ENCODE measurements at places on chromosomes 13 and 19.

- no peak for DNase-seq
Measured at GRCh38 chr19:45413497-45413896, 7.1 kb downstream of the POLR1G start.

GRCh38 chr13:73273745-73274144 lies 214.9 kb downstream of the KLF5 start:
- DNase-seq = no peak

DNA sequence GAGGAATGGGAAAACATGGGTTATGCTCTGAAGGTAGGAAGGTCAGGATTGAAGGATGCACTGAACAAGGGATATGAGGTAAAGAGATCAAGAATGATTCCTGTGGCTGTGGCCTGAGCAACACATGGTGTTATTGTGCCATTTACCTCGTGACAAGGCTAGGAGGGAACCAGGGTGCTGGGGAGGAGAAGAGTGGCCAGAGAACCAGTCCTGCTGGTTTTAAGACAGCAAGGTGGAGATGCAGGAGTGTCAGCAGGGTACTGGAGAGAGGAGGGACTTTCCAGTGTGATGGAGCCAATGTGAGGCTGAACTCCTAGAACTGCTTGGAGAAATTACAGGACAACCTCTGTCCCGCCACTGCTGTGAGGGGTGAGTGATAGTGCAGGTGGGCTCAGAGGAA lies 282.4 kb downstream of the MYO16 start:
- DNase-seq = no peak

DNA sequence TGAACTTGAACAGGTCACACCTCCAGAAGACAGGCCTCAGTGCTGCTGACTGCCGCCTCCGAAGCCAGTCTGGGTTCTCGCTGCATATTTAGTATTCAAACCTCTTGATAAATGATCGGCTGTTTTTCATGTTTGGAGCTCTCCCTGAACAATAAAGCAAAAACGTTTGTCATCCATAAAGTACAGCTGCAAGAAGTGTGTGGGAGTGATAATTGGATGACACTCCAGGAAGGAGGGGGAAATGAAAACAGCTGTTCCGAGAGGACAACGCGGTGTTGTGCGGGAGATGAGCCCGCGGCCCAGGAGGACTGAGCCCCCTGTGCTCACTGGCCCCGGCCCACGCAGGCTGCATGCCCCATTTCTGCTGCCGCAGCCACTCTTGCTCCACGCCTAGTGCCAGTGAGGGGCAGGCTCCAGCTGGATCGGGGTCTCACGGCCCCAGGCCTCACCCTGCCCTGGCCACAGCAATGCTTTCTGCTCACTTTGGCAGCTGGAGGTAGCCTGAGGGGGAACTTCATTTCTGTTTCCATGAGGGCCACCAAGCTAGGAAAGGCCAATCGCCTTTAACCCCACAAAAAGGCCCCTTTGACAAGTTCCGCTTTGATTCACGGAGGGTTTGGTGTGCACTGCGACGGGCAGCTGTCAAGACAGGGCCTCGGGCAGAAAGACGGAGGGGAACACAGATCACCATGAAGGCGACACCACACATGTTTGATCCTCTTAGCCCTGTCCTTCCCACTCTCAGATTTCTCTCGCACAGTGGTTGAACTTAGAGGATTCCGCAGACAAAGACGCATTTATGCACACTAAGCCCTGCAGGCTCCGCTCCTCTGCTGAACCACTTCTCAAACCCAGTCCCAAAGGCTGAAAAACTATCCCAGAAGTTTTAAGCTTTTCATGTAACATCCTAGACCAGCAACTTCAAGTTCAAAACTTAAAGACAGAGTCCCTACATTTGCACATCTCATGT lies 537.6 kb downstream of the EFNB2 start:
- DNase-seq = no peak

GRCh38 chr13:37194428-37194861 lies 89.0 kb upstream of the CSNK1A1L start:
- no peak for DNase-seq

DNA sequence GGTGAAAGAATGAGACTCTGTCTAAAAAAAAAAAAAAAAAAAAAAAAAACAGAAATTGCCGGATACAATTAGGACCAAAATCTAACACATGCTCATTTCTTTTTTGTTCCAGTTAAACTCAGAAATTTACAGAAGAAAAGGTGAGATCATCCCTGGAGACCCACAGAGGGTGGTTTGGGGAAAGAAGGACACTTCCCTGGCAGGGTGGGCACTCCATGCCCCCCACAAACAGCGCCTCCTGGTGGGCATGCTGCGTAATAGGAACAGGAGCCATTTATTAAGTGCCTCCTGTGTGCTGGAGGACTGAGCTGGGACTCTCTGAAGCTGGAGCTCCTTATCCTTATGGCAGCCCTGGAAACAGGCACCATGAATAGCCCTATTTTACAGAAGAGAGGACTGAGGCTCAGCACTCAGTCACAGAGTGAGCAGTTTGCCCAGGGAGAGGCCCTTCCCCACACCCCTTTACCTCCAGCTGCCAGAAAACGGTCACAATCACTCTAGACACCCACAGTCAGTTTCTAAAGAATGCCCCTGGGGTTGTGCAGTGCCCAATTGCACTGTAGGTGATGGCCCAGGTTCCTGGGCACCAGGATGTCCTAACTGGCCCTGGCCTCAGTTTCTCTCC lies 10.1 kb downstream of the C19orf38 start:
- DNase-seq = peak; percentile 68

DNA sequence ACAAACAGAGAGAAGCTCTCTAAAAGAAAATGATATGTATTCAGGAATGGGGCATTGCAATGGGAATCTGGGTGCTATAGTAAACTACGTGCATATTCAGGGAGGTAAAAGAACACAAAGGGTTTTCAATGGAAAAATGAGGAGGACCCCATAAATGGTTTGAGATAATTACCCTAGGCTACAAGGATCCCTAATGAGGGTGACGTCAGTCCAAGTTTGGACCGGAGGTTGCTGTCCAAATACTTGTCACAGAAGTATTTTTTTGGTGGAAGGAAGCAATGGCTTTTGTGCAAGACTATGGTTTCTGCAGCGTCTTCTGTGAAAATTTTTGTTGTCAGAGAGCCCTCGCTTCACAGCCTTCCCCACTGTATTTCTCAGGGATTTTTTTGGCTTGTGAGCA lies 995 bp upstream of the CEACAM18 start:
- no peak for DNase-seq

DNA sequence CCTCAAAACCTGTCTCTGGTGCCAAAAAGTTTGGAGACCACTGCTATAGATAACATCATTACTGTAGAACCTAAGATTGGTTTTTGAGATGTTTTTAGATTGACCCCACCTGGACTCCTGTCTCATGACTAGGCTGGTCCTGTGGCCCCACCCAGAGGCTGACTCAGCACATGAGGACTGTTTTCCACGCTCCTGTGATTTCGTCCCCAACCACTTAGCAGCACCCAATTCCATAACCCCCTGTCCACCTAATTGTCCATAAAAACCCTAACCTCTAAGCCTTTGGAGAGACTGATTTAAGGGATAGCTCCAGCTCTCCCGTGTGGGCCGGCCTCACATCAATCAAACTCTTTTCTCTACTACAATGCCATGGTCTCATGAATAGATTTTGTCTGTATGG lies 25.6 kb upstream of the GAS6 start:
- DNase-seq = no peak

DNA sequence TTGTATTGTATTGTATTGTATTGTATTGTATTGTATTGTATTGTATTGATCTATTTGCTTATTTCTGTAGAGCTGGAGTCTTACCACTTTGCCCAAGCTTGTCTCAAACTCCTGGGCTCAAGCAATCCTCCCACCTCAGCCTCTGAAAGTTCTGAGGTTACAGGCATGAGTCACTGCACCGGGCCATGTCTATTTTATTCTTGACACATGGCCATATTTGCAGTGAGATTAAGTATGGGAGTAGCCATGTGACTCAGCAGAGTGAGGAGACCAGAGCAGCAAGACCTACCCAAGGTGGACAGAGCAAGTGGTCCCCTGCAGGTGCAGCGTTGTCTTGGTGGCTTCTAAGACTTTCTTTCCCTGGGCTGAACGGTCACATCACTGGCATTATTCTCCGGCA lies 49.1 kb upstream of the UBAC2 start:
- DNase-seq = no peak

- DNase-seq = no peak
Measured at GRCh38 chr19:37899966-37900365, 6.4 kb downstream of the WDR87 start.

DNA sequence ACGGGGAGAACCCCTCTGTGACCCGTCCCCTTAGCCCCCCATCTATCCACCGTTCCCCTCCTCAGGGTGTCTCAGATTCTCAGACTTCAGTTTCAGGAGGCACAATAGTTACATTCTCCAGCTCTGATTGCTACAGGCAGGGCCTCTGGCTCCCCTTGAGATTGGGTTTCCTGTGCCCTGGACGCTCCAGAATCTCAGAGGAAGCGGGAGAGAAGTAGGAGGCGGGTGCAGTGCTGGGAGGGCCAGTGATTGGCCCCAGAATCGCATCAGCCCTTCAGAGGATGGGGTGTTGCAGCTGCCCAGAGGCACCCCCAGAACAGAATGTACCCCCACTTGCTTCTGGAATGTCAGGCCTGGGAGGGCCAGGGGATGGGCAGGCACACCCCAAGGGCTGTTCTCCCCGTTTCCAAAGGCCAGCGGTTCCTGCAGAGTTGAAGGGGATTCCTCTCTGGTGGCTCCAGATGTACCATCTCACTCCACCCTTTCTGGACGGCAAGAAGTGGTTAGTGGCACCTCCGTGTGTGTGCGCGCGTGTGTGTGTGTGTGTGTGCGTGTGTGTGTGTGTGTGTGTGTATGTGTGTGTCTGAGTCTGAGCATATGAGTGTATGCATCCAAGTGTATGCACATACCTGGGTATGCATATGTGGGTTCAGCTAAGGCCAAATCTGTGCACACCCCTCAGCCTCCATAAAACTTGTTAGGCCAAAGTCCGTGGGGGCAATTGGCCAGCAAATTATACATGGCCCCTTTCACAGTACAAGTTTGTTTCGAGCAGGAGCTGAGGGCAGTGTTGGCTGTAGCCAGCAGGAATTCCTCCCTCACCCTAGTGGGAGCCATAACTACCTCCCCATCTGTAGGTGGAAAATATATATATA lies 35.5 kb downstream of the LYL1 start:
- DNase-seq = no peak

GRCh38 chr13:101965096-101965495 lies 436.8 kb downstream of the FGF14 start:
- no peak for DNase-seq

DNA sequence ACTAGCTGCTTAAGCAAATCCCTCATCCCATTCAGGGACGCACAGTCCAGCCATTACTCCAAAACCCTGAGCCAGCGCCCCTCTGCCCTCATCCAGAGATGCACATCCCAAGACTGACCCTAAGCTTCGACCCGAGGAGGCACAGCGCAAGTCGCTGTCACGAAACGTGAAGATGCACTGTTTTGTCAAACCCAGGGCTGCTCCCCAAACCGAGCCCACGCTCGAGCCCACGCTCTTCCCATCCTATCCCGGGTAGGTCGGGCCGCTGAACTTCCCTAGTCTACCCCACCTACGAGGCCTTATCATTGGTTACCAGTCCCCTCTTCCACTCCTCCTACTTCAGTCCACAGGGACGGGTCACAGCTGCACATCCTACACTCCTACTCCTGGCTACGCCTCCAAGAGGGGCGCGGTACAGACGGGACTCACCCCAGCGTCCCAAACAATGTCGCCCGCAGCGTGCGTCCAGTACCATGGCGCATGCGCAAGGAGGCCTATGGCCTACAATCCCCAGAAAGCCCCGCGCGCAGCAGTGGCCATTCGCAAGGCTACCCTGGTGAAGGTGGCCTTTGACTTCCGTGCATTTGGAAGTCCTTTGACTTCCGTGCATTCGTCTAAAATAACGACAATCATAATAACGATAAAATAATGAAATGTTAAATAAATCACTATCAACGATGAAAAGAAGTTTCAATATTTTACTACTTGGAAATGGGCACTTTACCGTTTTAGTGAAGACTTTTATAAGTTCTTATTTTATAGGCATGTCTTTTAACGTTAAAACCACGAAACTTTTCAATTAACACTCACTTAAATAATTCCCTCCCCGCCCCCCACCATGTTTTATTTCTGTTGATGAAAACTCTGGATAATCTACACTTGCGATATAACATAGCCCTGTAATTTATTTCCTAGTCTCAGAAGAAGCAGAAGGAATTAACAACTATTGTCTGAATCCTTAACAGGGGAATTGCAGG lies at the start of gene ZNF285:
Gene ZNF285, minus strand, starts transcription at position 470 of the 977 bp plus-strand sequence. CDS start 4,395 bp downstream, outside the sequence.
- DNase-seq = peak; percentile 53

- peak; percentile 17 for DNase-seq
Measured at GRCh38 chr13:100473087-100473486, 115.5 kb downstream of the GGACT start.
